Right lung (tissue), 10 donors: ENCODE measurements at places on chromosomes 2 and 18.

DNA sequence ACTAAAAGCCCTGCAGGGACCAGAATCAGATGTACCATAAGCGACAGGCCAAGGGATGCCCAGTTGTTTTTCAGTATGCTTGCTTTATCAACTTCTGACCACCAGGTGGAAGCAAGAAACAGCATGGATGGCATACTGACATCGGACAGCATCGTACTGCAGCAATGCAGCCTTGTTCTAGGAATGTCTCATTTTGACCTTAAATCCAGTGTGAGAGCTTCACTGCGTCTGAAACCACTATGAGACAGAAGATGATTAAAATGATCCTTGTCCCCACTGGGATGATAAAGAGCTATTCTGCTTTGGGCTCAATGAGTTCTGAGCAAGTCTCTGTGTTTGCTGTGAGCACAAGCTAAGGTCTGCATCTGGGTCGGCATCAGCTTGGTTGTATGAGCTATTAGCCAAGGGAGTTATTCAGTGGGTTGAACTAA lies 54.3 kb downstream of the CDK15 start:
- peak; percentile 73 for DNase-seq

DNA sequence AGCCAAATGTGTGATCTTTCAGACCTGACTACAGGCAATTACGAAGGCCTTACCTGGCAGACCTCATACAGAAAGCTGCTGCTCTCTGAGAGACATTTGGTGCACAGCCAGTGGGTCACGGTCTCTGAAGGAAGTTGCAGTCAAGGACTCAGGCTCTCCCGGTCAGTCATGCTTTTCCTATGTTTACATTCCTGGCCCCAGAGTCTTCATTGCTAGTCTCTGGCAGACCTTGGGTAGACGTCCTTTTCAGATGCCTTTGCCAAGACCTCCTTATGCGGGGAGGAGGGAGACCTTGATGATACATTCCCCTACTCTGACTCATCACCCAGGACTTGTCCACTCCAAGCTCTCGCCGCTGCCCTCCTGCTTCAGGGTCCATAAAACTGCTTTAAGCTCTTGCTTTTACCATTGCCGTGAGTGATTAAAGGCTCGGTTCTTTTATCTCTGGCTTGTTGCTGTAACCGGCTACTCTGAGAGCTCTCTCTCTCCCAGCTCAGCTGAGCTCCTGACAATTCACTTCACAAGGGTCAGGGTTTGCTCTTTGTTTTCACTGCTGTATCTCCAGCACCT lies 62.0 kb upstream of the SLC35F5 start:
- peak; percentile 19 for DNase-seq

- no peak for DNase-seq
These were observed 86.5 kb downstream of the PTGR3 start for GRCh38 chr18:75122334-75122958.

GRCh38 chr2:161307676-161308075 lies 549 bp upstream of the PSMD14 start:
- no peak for DNase-seq

- no peak for DNase-seq
These were observed 470.1 kb upstream of the HS6ST1 start for GRCh38 chr2:128788636-128789220.

- no peak for DNase-seq
These were observed 154.2 kb downstream of the ATAD2B start for GRCh38 chr2:23772684-23773083.

- no peak for DNase-seq
These were observed 124.2 kb downstream of the CLIP4 start for GRCh38 chr2:29239209-29239960.

DNA sequence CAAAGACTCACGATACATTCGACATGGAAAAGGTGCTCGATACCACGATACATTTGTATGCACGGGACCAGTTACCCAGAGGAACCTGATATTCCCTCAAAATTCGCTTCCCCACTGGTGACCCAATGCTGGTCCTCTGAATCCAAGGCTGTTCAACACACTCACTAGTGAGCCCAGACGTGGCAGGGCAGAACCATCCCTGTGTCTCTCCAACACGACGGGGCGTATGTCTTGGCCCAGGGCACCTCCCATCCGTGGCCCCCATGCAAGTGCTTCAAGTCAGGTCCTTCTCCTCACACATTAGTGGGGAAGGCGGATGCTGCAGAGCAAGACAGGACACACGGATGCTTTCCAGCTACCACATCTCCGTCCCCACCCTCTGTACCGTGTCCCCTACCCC lies 6.1 kb downstream of the CRACDL start:
- no peak for DNase-seq

- no peak for DNase-seq
These were observed 13.3 kb upstream of the ZNF521 start for GRCh38 chr18:25365242-25365641.

GRCh38 chr2:121686218-121686617 lies 37.0 kb upstream of the CLASP1 start:
- no peak for DNase-seq
